ENCODE measurements at places on chromosomes 6 and 20.
A peak's percentile ranks its signal among the peaks of the same experiment; 100 is the strongest.

GRCh38 chr6:28081486-28081751 is 1.1 kb downstream of the ZNF165 start:
- peak; percentile 54 for DNase-seq

GRCh38 chr6:71468841-71469700 is 180.5 kb downstream of the OGFRL1 start:
- DNase-seq: no peak

DNA sequence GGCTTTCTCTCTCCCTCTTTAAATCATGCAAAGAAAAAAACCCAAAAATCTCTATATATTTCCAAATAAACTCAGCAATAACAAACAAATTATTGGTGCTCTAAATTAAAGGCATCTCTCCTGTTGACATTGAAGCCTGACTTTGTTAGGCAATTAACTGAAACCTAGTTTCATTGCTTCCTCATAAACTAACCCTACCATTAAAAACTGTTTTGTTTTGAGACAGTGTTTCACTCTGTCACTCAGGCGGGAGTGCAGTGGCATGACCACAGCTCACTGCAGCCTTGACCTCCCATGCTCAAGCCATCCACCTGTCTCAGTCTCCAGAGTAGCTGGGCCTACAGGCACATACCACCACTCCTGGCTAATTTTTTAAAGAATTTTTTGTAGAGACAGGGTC is 34.9 kb downstream of the PIGU start:
- DNase-seq: no peak

GRCh38 chr6:166624275-166624674 is 2.8 kb downstream of the RPS6KA2 start:
- DNase-seq: no peak

DNA sequence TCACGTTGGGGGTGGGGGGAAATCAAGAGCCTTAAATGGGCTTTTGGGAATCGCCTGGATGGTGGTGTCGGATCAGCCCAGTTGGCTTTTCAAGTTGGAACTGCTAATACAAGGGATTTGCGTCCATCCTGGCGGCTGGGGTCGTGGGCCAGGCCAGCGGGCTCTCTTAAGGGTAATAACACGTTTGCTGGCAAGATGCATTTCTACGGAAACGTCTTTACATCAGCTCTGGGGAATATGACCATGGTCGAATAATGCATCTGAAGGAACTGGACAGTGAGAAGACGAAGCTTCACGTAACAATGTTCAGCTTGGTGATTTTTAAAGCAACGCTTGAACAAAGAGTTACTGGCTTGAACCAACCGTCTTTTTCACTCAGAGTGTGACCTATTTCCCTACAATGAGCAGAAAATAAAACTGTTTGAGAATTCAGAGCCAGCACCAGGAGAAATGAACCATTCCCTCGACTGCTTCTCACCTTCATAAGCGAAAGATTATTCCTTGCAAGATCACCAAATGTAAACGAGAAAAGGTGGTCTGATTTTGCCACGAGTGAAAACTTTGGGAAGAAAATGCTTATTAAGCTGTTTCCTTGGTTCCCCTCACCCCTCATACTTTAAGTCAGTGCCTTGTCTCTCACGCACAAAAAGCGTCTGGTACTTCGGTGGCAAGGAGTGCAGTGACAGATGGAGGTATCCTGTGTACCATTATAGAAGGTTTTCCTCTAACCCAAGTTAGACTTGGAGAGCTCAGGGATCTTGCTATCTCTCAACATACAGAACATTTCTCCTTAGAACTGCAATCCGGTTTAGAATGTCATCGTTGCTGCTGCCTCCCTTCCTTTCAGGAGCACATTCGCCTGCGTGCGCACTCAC is 1.4 kb upstream of the MARCKS start:
- DNase-seq: no peak

- DNase-seq: no peak
Observed at GRCh38 chr6:13252790-13253189, 75.5 kb downstream of the TBC1D7 start.
